Activated T-cell treated with anti-CD3 and anti-CD28 coated beads for 48 hours (primary cell): ENCODE measurements at places on chromosomes 11 and 22.

DNA sequence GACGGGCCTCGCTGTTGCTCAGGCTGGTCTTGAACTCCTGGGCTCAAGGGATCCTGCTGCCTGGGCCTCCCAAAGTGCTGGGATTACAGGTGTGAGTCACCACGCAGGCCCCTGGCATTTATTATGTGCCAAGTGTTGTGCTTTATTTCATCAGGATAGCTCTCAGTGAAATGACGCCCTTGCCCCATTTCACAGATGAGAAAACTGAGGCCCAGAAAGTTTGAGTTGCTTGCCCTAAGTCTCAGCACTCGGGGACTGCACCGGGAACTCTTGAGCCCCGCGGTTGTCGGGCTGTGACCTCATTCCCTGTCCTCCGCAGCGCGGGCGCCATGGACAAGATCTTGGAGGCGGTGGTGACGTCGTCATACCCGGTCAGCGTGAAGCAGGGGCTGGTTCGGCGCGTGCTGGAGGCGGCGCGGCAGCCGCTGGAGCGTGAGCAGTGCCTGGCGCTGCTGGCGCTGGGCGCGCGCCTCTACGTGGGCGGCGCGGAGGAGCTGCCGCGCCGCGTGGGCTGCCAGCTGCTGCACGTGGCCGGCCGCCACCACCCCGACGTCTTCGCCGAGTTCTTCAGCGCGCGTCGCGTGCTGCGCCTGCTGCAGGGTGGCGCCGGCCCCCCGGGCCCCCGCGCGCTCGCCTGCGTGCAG is 7.3 kb downstream of the USP35 start:
- DNase-seq = no peak

- no peak for DNase-seq
Observed at GRCh38 chr11:93288767-93289166, 41.8 kb upstream of the DEUP1 start.

GRCh38 chr22:48140261-48140813 is 1377.9 kb downstream of the TBC1D22A start:
- DNase-seq = no peak

GRCh38 chr22:17974703-17975372 is 49.5 kb downstream of the MICAL3 start:
- DNase-seq = peak; percentile 40

DNA sequence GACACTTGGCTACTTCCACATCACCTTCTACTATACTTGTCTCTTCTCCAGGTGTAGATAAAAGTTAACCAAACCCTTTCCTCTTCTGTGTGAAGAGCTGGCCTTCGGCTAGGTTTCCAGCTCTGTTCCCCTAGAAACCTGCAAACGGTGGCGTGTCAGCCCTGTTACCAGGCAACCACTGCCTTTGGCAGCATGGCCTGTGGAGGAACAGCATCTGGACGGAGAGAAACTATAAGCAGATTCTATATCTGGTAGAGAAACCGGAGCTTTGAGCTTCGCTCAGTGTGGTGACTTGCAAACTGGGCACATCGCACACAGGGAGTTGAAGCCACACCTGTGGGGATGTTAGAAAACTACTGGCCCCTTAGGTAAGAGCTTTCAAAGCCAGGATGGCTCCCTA is 35.9 kb downstream of the ARAP1 start:
- no peak for DNase-seq
